ENCODE measurements at places on chromosomes 13 and 19.

DNA sequence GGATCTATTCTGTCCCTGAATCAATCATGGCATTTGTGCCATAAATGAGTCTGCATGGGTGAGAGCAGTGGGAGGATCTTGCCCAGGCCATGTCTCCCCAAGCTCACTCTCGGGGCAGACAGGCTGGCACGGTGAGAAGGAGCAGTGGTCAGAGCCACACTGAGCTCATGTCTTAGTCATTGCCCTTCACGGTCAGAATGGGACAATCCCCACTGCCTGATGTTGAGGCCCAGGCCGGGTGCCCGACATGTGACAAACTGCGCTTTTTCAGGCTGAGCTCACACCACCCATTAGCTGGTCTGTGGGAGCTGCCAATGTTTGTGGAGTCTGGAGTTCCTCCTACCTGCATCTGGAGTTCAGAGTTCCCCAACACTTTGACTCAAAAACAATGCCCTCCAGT, 481.9 kb downstream of the COG6 start:
- DNase-seq = no peak

GRCh38 chr13:91046715-91047327, 300.7 kb upstream of the MIR17HG start:
- no peak for DNase-seq

- no peak for DNase-seq
Measured at GRCh38 chr13:87120476-87120875, 550.7 kb upstream of the SLITRK5 start.

DNA sequence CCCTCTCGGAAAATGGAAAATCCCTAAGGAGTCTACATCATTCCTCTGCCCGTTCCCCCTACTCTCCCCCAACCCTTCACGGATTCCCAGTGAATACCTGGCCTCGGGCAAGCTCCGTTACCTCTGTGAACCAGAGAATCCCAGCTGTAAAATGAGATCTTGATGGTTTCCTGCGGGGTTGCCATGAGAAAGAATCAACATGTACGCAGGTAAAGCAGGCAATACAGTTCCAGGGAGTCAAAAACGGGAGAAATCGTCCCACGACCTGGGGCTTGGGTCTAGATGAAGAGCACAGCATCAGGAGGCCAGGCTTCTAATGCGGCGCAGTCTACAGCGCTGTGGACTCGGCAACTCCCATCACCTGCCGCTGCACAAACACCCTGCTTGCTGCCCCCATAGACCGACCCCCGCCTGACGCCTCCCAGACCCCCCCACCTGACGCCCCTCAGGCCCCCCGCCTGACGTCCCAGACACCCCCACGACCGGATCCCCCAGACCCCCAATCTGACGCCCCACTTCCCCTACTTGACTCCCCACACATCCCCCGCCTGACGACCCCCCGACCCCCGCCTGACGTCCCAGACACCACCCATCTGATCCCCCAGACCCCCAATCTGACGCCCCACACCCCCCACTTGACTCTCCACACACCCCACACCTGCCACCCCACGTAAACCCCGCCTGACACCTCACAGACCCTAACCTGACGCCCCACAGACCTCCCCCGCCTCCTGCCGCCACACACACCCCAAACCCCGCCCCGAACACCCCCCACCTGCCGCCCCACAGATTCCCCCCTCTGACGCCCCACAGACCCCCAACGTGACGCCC, 680 bp downstream of the LIG4 start:
- no peak for DNase-seq

GRCh38 chr13:53038993-53039392, 10.4 kb downstream of the OLFM4 start:
- DNase-seq = no peak

DNA sequence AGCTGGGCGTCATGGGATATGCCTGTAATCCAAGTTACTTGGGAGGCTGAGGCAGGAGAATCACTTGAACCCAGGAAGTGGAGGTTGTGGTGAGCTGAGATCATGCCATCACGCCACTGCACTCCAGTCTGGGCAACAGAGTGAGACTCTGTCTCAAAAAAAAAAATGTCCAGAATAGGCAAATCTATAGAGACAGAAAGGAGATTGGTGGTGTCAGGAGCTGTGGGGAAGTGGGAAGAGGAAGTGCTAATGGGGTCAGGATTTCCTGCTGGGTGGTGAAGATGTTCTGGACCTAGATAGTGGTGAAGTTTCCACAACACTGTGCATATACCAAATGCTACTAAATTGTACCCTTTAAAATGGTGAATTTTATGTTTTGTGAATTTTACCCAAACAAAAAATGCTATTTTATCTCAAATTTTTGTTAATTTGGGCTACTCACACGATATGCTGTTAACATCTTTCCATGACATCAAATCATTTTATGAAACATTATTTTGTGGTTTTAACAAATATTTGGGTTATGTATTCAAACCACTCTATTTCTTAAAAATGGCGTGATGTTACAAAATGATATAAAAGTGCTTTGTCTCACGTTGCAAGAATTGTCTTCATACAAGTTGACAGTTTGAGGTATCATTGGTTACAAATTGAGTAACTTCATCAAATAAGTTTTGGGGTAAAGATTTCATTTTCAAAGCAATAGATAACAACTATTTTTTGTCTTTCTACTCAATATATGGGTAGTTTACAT, 7.4 kb upstream of the CYP4F3 start:
- DNase-seq = no peak

Data from cortex of kidney (tissue), 1 donor.